ENCODE measurements at places on chromosomes 16 and 17. TPM values are rescaled to one million over a fixed set of nuclear protein-coding genes. Genes with fewer than 3 reads are reported as not detected.

GRCh38 chr16:50297301-50298074 lies 31.1 kb downstream of the ADCY7 start:
- no peak for DNase-seq

DNA sequence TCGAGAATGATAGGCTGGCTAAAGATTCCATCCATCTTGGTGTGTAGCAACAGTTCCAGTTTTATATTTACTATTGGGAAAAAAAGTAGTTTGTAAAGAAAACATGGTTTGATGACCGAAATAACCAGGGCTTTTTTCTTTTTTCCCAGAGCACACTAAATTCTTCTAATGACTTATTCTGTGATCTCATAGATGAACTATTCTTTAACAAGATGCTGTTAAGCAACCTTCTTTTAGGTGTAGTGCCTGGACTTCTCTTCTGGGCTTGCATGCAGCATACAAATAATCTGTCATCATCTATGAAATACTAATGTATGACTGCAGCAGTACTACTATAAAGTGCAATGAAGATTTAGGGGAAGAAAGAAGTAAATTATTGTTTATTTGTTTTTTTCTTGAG lies 11.0 kb upstream of the CAPNS2 start:
- DNase-seq = no peak

DNA sequence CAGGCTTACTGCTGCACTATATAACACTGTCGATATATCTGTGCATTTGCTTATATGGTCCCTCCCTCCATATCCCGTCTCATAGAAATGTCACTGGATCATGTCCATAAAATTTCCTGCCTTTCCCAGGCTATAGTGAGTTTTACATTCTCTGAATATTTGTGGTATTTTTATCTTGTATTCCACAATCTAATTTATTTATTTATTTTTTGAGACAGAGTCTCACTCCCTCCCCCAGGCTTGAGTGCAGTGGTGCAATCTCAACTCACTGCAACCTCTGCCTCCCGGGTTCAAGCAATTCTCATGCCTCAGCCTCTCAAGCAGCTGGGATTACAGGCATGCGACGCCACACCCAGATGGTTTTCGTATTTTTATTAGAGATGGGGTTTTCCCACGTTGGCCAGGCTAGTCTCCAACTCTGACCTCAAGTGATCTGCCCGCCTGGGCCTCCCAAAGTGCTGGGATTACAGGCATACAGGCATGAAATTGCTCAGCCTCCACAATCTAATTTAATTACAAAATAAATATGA lies 12.9 kb downstream of the TRIM37 start:
- no peak for DNase-seq

- DNase-seq = no peak
Observed at GRCh38 chr17:43733956-43734355, 24.6 kb downstream of the SOST start.

- no peak for DNase-seq
Observed at GRCh38 chr16:66503030-66503429, 46.9 kb downstream of the TK2 start.

The EPOP gene
- total RNA-seq = 2.0 TPM

DNA sequence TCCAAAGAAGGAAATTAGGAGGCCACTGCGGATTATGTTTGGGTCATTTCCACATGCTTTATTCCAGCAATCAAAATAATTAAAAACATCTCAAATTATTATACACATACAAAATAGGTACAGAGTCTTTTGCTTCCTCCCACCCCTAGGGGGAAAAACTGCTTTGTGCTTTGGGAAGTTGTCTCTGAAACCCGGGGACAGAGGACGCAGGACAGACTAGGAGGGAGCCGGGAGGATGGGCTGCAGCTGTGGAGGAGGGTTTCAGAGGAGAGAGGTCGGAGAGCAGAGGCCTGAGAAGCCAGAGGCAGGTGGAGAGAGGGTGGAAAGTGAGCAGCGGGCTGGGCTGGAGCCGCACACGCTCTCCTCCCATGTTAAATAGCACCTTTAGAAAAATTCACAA lies 17.4 kb downstream of the COL1A1 start:
- no peak for DNase-seq

The ASPHD1 gene
- not detected for total RNA-seq

The TSR1 gene
- 43.6 TPM for total RNA-seq
